ENCODE measurements at places on chromosomes 7 and 10.

DNA sequence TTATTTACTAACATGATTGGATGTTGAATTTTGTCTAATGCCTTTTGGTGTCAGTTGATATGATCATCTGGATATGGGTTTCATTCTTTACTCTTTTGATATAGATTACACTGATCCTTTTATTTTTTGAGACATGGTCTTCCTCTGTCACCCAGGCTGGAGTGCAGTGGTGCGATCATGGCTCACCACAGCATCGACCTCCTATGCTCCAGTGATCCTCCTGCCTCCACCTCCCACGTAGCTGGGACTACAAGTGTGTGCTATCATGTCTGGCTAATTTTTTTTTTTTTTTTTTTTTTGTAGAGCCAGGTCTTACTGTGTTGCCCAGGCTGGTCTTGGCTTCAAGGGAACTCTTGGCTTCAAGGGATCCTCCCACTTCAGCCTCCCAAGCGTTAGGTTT, 27.1 kb downstream of the BMS1 start:
- DNase-seq, result no peak

GRCh38 chr7:22393913-22394729, 37.2 kb upstream of the RAPGEF5 start:
- no peak for DNase-seq

DNA sequence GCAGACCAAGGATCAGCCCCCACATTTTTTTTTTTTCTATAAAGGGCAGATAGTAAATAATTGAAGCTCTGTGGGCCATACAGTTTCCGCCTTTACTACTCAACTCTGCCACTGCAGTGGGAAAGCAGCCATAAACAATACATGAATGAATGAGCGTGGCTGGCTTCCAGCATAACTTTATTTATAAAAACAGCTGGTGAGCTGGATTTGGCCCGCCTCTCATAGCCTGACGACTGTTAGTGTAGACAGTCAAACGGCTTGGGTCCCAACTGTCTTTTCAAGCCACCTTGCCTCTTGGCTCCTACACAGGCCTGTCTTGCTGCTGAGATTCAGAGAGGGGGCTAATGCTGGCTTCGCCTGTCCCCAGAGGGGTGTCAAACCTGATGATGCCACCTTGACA, 169.8 kb upstream of the GPR26 start:
- DNase-seq, result no peak

GRCh38 chr7:113392841-113393540, 274.6 kb upstream of the SMIM30 start:
- no peak for DNase-seq

- no peak for DNase-seq
Measured at GRCh38 chr10:42864575-42864974, 82.0 kb downstream of the BMS1 start.
